GM12878 (cell line): ENCODE measurements at places on chromosomes 6 and 20. TPM values are rescaled to one million over a fixed set of nuclear protein-coding genes. Genes with fewer than 3 reads are reported as not detected.

- H3K27me3 ChIP-seq, result no peaks in the 10 kb centered on the region; the same call in 1 of the 2 replicates
- no peak for DNase-seq
- H3K4me3 ChIP-seq, result no peak overlapping the region
- H3K27ac ChIP-seq, result no peak overlapping the region
Observed at GRCh38 chr6:1239805-1240204, 72.1 kb upstream of the FOXQ1 start.

DNA sequence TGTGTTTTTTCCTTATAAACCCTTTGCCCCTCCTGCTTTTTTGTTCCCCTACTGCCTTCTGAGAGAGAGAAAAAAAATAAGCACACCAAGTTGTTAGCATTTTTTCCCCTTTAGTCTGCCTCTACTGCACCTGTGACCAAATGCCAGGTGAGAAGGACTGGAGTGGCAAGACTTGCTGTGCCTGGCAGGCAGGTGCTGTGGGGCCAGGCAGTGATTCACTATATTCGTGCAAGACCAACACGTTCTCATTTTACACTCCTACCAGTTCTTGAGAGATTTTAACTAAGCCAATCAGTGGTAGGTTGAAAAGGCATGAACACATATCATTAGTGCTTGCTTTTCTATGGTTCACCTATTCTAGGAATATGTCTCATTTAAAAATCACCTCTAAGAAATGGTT lies 109.7 kb downstream of the FIG4 start:
- no peak overlapping the region for H3K4me3 ChIP-seq
- no peaks in the 10 kb centered on the region for H3K27me3 ChIP-seq
- peaks cover 1% of the 10 kb centered on the region; the same call in 1 of the 2 replicates for H3K4me1 ChIP-seq
- no peaks in the 10 kb centered on the region for H3K36me3 ChIP-seq
- H3K27ac ChIP-seq, result no peak overlapping the region
- no peak for DNase-seq

- no peaks in the 10 kb centered on the region for H3K27me3 ChIP-seq
- no peak overlapping the region for H3K27ac ChIP-seq
- DNase-seq, result no peak
- H3K4me3 ChIP-seq, result no peak overlapping the region
Observed at GRCh38 chr6:122408702-122409458, 9.4 kb downstream of the HSF2 start.

- no peak overlapping the region for H3K4me3 ChIP-seq
- H3K27me3 ChIP-seq, result no peaks in the 10 kb centered on the region
- no peak for DNase-seq
- H3K4me1 ChIP-seq, result peaks cover 5% of the 10 kb centered on the region; the same call in 1 of the 2 replicates
- H3K27ac ChIP-seq, result no peak overlapping the region
Observed at GRCh38 chr20:38825571-38825900, 20.0 kb downstream of the PPP1R16B start.

GRCh38 chr20:15278041-15278440 lies 940.6 kb upstream of the FLRT3 start:
- H3K27ac ChIP-seq, result no peak overlapping the region
- H3K27me3 ChIP-seq, result no peaks in the 10 kb centered on the region
- no peak overlapping the region for H3K4me3 ChIP-seq
- no peaks in the 10 kb centered on the region for H3K4me1 ChIP-seq
- DNase-seq, result no peak

DNA sequence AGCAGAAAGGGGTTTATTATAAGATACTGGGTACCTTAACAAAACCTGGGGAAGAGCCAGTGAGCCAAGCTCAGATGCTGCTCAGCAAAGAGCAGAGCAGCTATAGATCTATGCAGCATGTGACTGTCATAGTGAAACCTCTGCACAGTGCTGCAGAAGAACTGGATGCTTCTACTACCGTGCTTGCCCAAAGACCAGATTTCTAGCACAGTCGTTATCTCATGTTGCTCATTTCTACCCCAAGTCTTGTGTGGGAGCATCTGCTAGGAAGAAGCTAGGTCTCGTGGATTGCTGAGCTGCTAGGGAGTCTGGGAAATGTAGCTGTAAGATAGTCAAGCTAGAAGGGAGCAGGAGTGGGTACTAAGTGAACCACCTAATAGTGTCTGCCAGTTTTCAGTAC lies 31.7 kb upstream of the GNRH2 start:
- no peak overlapping the region for H3K27ac ChIP-seq
- H3K36me3 ChIP-seq, result no peaks in the 10 kb centered on the region; the same call in none of the 2 replicates
- DNase-seq, result no peak
- H3K4me3 ChIP-seq, result no peak overlapping the region

GRCh38 chr20:6079016-6079415 lies 25.2 kb upstream of the LRRN4 start:
- DNase-seq, result no peak
- H3K27me3 ChIP-seq, result no peaks in the 10 kb centered on the region
- no peaks in the 10 kb centered on the region for H3K36me3 ChIP-seq
- no peak overlapping the region for H3K4me3 ChIP-seq

DNA sequence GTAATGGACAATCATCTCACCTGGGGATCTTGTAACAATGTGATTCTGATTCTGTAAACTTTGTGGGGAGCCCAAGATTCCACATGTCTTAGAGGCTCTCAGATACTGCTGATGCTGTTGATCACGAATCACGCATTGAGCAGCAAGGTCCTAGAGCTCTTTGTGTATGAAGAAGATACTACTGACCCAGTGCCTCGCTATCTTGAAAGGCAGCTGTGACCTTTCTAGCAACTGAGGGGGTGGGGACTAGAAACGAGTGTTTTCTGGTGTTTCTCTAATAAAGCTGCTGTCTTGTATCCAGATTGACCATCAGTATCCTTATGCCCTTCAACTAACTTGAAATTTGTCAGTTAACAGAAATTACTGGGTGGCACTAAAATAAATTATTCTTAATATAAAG lies 142.9 kb downstream of the MTHFD1L start:
- no peak for DNase-seq
- H3K27ac ChIP-seq, result no peak overlapping the region
- H3K4me1 ChIP-seq, result no peaks in the 10 kb centered on the region

- no peak overlapping the region for H3K4me3 ChIP-seq
- H3K27ac ChIP-seq, result no peak overlapping the region
- no peaks in the 10 kb centered on the region for H3K4me1 ChIP-seq
Observed at GRCh38 chr6:4316867-4317400, 181.6 kb upstream of the ECI2 start.

DNA sequence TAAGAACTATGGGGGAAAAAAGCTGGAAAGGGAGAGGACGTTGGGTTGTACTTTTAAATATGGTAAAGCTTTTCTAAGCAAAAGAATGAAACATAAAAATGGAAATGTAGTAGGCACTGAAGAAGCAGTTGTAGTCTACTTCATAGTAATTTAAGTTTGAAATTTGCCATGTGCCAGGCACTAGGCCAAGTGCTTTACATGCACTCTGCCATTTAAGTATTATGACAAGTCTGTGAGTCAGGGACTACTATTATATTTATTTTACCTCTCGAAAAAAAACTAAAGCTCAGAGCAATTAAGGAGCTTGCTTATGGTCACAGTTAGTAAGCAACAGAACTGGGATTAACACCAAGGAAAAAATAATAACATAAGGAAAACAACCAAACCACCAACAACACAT lies 257.8 kb downstream of the GMDS start:
- no peak overlapping the region for H3K4me3 ChIP-seq
- no peak overlapping the region for H3K27ac ChIP-seq
- no peaks in the 10 kb centered on the region for H3K27me3 ChIP-seq
- DNase-seq, result no peak

DNA sequence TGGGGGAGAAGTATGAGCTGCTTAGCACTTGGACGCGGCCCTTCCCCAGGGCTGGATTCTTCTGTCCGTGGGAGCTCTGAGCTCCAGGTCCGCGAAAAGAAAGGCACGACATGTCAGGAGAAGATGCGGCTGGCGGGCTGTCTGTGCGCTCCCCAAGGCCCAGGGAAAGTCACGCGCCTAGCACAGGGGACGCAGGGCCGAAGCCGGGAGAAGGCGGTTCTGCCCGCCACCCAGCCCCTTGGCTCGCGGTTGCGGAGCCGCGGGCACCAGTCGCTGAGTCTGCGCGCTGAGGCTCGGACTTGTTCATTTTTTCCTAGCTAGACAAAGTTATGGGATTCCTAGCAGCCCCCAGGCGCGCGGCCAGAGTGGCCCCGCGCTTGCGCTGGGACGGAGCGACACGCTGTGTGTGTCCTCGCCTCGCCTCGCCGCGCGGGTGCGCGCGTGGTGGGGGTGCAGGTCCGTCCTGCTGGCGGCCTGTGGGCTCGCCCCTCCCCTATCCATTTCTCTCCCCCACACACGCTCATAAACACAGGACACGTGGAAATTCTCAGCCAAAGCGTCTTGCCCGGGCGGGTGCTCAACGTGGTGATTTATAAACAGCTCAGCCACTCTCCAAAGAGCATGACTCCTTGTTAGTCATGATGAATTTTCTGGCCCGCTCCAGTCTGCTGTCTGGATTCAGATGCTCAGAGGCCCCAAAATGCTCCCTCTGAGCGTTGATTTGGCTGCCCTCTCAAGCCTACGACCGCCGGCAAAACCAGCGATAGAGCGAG lies 1.9 kb upstream of the POU3F2 start:
- no peak overlapping the region for H3K4me3 ChIP-seq
- no peak overlapping the region for H3K27ac ChIP-seq
- H3K4me1 ChIP-seq, result no peaks in the 10 kb centered on the region

DNA sequence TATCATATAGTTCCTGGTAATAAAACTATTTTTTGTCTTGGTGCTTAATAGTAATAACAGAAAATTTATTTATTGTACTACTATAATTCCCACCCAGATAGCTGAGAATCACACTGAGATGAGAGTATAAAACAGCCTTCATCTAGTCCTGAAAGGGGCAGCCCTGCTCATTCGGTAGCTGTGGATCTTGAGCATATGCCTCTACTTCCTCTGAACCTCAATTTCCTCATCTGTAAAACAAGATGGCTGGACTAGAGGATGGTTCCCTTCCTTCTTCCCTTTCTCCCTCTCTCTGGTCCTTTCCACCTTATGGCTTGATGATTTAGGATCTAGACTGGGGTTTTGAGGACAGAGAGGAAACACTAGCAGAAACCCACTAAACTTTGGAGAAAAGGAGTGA lies 15.0 kb downstream of the FKBP5 start:
- no peak overlapping the region for H3K4me3 ChIP-seq
- no peak for DNase-seq
- no peaks in the 10 kb centered on the region for H3K27me3 ChIP-seq
- no peaks in the 10 kb centered on the region for H3K36me3 ChIP-seq
- peaks cover 3% of the 10 kb centered on the region for H3K4me1 ChIP-seq
- no peak overlapping the region for H3K27ac ChIP-seq

DNA sequence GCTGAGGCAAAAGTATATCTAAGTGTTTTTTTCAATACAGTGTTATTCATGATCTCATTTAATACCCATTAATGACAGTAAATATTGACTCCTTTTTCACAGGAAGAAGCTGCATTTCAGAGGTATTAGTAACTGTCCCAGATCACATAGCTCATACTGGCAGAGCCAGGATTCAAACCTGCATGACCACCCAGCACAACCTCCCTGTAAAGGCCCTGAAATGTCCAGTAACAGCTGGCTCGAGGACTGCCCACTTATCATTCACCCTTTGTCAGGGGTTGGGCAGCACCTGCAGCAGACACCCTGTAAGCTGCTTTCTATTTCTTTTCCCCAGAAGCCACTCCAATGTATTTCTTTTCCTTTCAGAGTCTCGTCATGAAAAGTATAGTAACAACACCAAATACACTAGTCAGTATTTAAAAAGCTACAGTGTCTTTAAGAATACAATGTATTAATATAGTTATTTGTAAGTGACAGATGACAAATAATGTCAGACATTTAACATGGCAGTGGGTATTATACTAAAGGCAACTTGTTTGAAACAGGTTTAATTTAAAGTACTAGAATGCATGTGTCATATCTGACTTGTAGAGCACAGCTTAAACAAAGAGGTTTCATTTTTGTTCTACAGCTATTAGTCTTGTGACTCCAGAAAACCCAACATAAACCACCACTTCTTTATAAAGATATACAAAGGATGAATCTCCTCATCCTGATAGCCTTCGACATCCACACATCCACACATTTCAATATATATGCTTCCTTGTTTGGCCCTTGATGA lies 841.6 kb upstream of the GJE1 start:
- no peaks in the 10 kb centered on the region for H3K36me3 ChIP-seq
- no peaks in the 10 kb centered on the region for H3K4me1 ChIP-seq
- H3K27me3 ChIP-seq, result no peaks in the 10 kb centered on the region
- DNase-seq, result no peak

GRCh38 chr6:44298055-44298803 lies 14.9 kb downstream of the AARS2 start:
- no peaks in the 10 kb centered on the region for H3K4me1 ChIP-seq
- no peak for DNase-seq

- H3K4me3 ChIP-seq, result no peak overlapping the region
- no peaks in the 10 kb centered on the region for H3K36me3 ChIP-seq
- H3K27ac ChIP-seq, result no peak overlapping the region
- H3K27me3 ChIP-seq, result no peaks in the 10 kb centered on the region
- DNase-seq, result no peak
Observed at GRCh38 chr6:22101163-22101562, 195.7 kb downstream of the PRL start.

- no peak overlapping the region for H3K4me3 ChIP-seq
- no peak for DNase-seq
- H3K27ac ChIP-seq, result no peak overlapping the region
- H3K4me1 ChIP-seq, result no peaks in the 10 kb centered on the region
Observed at GRCh38 chr20:12640251-12640650, 368.5 kb upstream of the SPTLC3 start.

- no peak for DNase-seq
- no peaks in the 10 kb centered on the region for H3K36me3 ChIP-seq
- no peaks in the 10 kb centered on the region; the same call in 1 of the 2 replicates for H3K27me3 ChIP-seq
- no peak overlapping the region for H3K27ac ChIP-seq
- H3K4me3 ChIP-seq, result no peak overlapping the region
Observed at GRCh38 chr20:6086868-6087267, 33.0 kb upstream of the LRRN4 start.

DNA sequence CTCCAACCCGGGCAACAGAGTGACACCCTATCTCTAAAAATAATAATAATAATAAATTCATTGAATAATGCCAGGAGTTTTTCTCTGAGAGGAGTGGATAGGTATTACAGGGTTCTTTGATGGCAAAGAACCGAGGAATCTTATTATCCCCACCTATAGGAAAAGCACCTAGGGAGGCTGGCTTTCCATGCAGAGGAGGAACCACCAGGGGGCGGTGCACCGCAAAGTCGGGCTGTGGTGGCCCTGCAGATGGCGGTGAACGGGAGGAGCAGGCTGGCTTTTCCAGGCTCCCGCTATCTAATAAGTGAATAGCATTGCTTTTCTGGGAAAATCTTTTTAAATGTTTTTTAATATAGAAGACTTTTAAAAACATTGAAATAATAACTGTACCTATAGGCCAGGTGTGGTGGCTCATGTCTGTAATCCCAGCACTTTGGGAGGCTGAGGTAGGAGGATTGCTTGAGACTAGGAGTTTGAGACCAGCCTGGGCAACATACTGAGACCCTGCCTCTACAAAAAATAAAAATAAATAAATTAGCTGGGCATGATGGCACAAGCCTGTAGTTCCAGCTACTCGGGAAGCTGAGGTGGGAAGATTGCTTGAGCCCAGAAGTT lies 864.2 kb downstream of the KIF16B start:
- H3K27ac ChIP-seq, result no peak overlapping the region
- no peaks in the 10 kb centered on the region for H3K27me3 ChIP-seq
- no peaks in the 10 kb centered on the region for H3K36me3 ChIP-seq
- H3K4me1 ChIP-seq, result no peaks in the 10 kb centered on the region

- no peak overlapping the region; the same call in 1 of the 2 replicates for H3K27ac ChIP-seq
- no peak overlapping the region for H3K4me3 ChIP-seq
Observed at GRCh38 chr20:47318027-47318585, 38.4 kb downstream of the ZMYND8 start.

Gene C20orf96
- total RNA-seq, result 7.4 and 8.4 TPM in 2 replicates

Gene CABLES2
- total RNA-seq, result 14.9 and 15.2 TPM in 2 replicates

Gene BPI
- not detected in 2 replicates for total RNA-seq

Gene BTBD9
- total RNA-seq, result 8.6 and 9.6 TPM in 2 replicates

Gene CGAS
- 25.7 and 25.8 TPM in 2 replicates for total RNA-seq

Gene POM121L2
- not detected in 2 replicates for total RNA-seq

Gene SAMD5
- total RNA-seq, result 0.23 TPM in 1 of 2 replicates, not detected in the other

Gene CDH4
- total RNA-seq, result not detected in 2 replicates

Gene SPTLC3
- 0.05 TPM in 1 of 2 replicates, not detected in the other for total RNA-seq
